ENCODE measurements at places on chromosomes 12 and 14.
A peak's percentile ranks its signal among the peaks of the same experiment; 100 is the strongest.

GRCh38 chr12:101637936-101638335 lies 43.2 kb downstream of the MYBPC1 start:
- no peak for DNase-seq

DNA sequence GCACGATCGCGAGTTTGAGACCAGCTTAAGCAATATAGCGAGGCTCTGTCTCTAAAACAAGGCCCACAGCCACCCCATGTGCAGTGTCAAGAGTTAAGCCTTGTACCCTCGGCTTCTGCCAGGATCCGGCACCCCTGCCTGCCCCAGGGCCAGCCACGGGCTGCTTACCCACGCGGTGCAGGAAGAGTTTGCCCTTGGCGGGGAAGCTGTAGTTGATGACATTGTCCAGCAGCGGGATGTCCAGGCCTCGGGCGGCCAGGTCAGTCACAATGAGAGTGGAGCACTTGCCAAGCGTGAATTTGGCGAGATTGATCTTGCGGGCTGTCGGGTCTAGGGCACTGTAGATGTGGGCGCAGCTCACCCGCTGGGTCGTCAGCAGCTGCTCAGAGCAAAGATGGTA lies 13.1 kb downstream of the DDX54 start:
- DNase-seq: no peak

- DNase-seq: no peak
Measured at GRCh38 chr14:26820572-26820971, 222.7 kb upstream of the NOVA1 start.

- no peak for DNase-seq
Measured at GRCh38 chr12:121905746-121906145, 12.6 kb upstream of the CFAP251 start.

- DNase-seq: no peak
Measured at GRCh38 chr14:70289138-70289537, 70.3 kb downstream of the COX16 start.

GRCh38 chr12:96466939-96467751 lies 22.2 kb upstream of the CFAP54 start:
- DNase-seq: no peak

- no peak for DNase-seq
Measured at GRCh38 chr12:256958-257357, 5.7 kb downstream of the SLC6A13 start.

GRCh38 chr14:74516451-74517160 lies 23.0 kb downstream of the ISCA2 start:
- DNase-seq: no peak

- no peak for DNase-seq
Measured at GRCh38 chr12:106897082-106897481, 58.6 kb upstream of the TMEM263 start.

- no peak for DNase-seq
Measured at GRCh38 chr14:101774006-101774795, 12.7 kb downstream of the PPP2R5C start.

- DNase-seq: no peak
Measured at GRCh38 chr12:29990971-29991370, 207.2 kb upstream of the TMTC1 start.

GRCh38 chr14:36254020-36254624 lies 66.3 kb downstream of the MBIP start:
- DNase-seq: no peak

- no peak for DNase-seq
Measured at GRCh38 chr12:78473561-78473960, 391.0 kb upstream of the SYT1 start.

DNA sequence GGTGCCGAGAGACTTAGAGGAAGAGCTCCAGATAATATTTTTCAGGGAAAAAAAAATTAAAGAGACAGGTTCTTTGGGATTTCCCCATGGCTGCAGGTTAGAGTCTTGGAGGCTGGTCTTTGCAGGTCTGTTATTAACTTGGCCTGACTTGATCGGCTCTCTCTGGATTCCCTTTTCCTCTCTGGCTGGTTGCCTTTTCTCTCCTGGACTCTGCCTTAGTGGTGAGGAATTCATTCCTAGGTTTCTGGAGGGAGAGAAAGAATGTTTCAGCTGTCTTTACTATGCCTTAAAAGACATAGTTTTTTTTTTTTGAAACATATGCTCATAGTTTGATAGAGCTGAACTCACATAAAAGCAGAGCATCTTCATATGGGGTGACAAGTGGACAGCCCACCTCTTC lies 336.3 kb downstream of the BMP4 start:
- no peak for DNase-seq

- no peak for DNase-seq
Measured at GRCh38 chr14:79134361-79134760, 964.2 kb downstream of the NRXN3 start.

DNA sequence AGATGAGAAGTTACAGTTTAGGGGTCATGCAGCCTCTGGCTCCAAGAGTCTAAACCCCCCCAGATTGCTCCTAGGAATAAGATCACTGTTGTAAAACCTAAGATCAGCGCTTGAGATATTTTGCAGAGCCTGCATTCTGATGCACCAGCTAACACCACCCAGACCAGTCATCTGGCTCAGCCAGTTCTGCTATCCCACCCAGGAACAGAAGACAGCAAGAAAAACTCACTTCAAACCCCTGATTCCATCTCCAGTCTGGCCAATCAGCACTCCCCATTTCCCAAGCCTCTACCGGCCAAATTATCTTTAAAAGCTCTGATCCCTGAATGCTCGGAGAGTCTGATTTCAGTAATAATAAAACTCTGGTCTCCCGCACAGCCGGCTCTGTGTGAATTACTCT lies 158.6 kb downstream of the ZNF664 start:
- DNase-seq: no peak

DNA sequence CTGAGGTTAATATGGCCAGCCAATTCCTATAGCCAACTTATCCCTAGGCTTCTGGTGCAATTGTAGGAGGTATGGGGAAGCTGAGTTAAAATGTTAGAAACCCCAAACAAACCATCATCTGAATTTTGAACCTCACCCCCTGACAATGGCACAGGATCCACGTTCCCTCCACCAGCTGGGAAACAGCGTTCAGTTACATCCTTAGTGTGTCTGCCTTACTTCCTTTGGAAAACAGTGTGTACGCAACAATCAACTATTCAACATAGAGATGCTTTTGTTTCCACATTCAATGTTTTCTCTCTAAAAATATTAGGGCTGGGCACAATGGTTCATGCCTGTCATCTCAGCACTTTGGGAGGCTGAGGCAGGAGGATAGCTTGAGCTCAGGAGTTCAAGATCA lies 203.4 kb downstream of the TTC7B start:
- no peak for DNase-seq

DNA sequence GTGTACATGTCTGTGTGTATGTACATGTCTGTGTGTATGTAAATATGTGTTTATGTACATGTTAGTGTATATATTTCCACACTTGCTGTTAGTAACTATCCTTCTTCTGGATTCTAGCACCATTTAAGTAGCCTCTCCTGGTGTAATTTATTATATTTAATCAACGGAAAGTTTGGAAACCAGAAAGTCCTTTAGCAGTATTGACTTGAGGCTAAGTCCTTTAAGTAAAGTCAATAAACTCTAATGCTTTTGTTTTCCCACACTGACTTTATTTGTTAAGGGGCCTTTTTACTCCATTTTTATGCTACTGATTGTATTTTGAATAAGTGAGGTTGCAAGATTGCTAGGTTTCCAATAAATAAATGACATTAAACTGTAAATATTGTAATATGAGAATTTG lies 876.4 kb upstream of the SEL1L start:
- DNase-seq: no peak

- no peak for DNase-seq
Measured at GRCh38 chr14:23895480-23895879, 58.1 kb upstream of the DHRS4 start.

DNA sequence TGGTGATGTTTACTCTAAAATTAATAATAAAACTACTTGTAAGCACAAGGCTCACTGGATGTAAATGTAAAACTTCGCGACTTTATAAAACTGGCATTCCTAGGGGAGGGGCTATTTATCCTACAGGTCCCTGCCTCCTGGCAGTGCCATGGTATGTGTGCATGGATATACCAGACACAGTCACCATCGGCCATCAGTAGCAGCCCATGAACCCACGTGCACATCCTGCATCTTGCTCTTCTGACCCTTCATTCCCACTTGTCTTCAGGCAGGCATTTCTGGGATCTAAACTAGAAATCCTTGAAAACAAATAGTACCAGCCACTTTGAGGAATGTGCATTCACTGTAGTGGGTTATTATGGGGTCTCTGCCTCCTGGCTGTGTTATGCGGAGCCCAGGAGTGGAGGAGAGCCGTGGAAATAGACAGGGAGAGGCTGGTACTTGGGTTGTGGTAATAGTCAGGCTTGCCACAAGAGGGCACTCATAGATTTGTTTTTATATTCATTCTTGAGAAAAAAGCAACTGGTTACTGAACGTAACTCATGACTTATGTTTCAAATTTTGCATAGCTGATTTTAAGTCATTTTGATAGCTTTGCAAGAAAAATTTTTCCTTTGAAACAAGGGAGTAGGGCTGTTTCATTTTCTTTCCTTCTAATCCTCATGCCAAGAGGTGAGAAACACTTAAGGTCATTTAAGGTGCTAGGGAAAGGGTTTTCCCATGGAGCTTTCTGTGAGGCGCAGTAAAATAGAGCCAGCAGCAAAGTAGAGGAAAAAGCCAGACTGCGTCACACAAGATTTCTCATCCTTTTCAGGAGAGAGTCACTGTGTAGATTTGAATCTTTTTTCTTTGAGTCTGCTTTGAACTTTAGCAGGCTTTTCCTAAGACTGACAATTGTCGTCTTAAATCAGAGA lies 17.4 kb upstream of the GALNT16 start:
- peak; percentile 30 for DNase-seq

DNA sequence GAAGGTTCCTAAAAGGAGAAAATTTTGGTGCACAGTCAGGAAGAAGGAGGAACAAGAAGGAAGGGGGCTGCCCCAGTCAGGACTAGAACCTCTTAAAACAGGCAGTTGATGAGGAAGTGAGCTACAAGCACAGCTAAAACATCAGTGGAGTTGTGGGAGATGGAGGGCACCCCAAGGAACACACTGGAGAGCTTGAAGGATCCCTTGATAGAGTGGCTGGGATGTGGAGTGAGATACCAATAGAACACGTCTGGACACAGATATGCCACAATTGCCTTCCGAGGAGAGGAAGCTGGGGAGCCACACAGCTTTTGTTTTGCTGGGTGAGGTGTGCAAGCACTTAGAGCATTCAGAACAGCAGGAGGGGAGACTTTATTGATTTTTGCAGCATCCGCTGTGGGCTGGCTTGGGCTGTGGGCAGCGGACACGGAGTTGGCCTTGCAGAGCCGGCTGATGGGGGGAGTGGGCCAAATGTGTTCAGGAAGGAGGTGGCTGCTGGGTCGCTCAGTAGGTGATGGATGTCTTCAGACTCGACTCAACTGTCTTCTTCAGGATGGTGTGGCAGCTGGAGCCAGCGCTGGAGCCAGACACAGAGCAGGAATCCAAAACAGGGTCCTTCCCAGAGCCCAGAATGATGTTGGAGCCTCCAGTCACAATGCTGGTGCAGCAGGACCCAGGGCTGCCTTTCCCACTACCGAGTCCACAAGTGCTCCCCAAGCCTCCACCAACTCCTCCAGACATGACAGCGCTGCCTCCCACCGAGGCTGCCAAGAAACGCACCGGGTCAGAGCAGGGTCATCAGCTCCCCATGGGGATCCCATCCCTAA lies 4.7 kb upstream of the KRT79 start:
- no peak for DNase-seq

DNA sequence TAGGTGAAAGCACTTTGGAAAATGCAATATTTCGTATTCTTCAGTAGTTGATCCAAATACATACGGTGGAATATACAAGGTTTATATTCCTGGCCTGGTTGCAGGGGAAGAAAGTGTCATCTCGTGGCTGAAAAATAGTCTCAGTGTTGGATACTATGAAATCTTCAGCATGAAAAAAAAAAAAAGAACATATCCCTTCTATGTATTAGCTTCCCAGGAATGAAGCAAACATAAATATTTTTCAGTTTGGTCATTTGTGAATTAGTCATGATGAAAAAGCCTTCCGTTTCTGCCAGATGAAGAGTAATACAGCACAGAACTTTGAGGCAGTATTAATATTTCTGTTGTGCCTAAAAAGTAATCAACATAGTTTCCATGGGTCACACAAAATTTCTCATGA lies 36.7 kb downstream of the FLRT2 start:
- DNase-seq: no peak
